Stimulated activated CD8-positive, alpha-beta memory T cell treated with anti-CD3 and anti-CD28 coated beads, Interleukin-4, amount 100 ng/mL, for 24 hours (primary cell): ENCODE measurements at places on chromosomes 3 and 15.

- DNase-seq, result no peak
Measured at GRCh38 chr15:89441295-89441812, 55.0 kb downstream of the RHCG start.

DNA sequence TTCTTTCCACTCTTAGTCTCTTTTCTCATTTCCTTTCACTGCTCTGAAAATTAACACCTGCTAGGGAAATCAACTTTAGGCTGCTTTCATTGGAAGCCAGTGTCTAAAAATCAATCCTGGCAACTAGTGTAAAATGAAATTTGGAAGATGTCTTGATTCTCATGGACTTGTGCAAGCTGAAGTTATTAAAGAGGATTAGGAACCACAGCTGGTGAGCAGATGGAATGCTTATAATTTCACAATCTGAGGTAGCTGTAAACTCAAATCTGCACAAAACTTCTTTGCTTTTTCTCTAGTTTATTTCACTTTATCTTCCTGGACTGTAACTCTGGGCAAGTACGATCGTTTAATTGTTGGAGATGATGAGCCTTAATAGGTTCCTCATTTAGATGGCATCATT is 175.6 kb downstream of the GHSR start:
- DNase-seq, result no peak

GRCh38 chr15:63212050-63213004 is 22.9 kb downstream of the RAB8B start:
- no peak for DNase-seq

DNA sequence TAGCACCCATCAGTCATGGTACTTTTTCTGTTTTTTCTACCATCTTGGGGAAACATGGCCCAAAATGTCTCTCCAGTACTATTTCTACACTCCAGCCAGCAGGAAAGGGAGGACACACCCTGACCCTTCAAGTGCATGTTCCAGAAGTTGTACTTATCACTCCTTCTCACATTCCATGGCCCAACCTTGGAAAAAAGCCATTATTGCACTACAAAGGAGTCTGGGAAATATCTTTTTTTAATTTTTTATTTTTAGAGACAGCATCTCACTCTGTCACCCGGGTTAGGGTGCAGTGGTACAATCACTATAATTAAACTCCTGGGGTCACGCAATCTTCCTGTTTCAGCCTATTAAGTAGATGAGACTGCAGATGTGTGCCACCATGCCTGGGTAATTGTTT is 100.0 kb upstream of the PPP2R3A start:
- DNase-seq, result no peak

- DNase-seq, result no peak
Measured at GRCh38 chr3:105397974-105398373, 31.3 kb downstream of the ALCAM start.

- DNase-seq, result no peak
Measured at GRCh38 chr15:69848551-69849231, 249.0 kb downstream of the TLE3 start.

GRCh38 chr3:145942052-145942451 is 218.9 kb downstream of the PLOD2 start:
- DNase-seq, result no peak

GRCh38 chr15:90482124-90483011 is 47.4 kb upstream of the CRTC3 start:
- no peak for DNase-seq

DNA sequence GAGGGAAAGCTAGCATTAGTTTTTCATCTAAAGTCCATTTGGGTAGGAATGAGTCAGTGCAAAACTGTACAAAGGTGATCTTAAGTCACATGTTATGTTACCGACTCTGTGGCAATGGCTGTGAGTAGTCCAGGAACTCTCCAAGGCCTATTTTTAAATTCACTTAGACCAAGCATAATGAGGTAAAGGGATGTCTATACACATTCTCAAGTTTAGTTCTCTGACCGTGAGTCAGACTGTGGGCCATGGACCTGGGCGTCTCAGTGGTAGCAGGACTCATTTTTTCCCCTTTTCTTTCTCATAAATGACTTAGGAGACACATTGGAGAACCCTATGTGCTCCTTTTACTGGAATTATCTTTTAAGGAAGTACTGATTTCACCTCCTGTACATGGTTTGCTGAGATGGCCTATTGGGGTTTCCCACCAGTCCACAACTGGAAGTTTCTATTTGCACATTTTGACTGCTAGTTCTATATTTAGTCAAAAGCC is 488.7 kb upstream of the TPRG1 start:
- DNase-seq, result no peak

DNA sequence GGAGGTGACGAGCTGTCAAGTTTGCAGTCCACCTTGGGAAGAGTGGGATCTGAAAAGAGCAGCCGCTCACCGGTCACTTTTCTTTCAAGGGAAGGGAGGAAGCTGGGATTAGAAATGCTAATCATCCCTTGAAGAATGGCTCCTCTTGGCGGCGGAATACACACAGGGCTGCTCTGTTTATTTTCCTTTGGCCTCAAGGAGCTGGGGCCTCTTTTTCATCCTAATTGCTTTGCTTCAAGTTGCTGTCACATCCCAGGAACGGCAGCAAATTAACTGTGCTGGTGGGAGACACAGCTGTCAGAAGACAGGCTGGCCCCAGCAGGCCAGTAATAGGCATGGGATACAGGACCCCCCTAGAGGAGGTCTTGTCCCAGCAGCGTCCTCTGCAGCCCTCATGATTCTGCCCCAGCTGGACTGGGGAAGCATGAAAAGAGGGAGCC is 6.7 kb downstream of the KBTBD13 start:
- DNase-seq, result no peak

- no peak for DNase-seq
Measured at GRCh38 chr3:11407644-11408043, 135.4 kb downstream of the ATG7 start.

DNA sequence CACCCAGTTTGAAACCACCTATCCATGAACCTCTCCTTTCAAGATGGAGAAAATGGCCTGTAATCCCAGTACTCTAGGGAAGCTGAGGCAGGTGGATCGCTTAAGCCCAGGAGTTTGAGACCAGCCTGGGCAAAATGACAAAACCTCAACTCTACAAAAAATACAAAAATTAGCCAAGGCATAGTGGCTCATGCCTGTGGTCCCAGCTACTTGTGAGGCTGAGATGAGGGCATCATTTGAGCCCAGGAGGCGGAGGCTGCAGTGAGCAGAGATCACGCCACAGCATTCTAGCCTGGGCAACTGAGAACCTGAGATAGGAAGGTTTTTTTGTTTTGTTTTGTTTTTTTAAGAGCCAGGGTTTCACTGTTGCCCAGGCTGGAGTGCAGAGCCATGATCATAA is 5.4 kb downstream of the TKT start:
- DNase-seq, result no peak

DNA sequence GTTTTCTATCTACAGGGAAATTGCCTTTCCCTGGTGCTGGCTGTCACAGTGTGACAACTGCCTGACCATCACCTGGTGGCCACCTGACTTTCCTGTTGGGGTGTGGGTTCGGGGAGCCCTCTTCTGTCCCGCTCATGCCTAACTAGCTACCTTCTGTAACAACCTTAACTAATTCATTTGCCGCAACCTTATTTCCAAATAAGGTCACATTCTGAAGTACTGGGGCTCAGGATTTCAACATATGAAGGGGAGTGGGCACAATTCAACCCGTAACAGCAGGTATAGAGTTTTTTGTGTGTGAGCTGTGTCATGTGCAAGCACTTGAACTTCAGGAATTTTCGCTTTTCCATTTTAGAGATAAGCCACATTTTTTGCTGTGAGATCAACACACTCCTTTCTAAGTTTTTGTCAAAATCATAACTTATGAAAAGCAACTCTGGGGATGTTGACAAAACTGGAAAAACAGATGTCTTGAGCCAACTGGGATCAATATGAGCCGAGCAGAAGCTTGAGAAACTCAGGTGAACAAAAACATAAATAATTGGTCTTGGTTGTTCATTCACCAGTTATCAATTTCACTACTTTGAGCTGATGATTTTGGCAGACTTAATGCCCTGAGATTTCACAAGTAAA is 242.0 kb upstream of the RGMA start:
- no peak for DNase-seq

DNA sequence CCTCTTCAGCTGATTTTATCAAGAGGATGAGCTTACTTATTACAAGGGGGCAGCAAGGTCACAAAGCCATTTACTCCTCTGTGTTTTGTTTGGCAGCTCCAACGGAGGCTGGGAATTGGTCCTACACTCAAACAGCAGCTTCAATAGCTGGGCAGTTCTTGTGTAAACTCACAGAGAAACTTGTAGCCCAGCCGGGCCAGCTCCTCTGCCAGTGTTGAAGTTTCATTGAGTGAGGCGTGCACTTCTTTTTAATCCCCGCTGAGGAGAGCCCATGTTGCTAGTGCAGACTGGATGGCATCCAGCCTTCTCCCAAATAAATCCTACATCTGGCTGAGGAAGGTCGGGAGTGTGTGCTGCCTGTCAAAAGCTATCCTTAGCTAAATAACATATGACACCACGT is 59.5 kb downstream of the BFSP2 start:
- no peak for DNase-seq

- DNase-seq, result no peak
Measured at GRCh38 chr3:129018751-129019150, 17.6 kb downstream of the EFCC1 start.

DNA sequence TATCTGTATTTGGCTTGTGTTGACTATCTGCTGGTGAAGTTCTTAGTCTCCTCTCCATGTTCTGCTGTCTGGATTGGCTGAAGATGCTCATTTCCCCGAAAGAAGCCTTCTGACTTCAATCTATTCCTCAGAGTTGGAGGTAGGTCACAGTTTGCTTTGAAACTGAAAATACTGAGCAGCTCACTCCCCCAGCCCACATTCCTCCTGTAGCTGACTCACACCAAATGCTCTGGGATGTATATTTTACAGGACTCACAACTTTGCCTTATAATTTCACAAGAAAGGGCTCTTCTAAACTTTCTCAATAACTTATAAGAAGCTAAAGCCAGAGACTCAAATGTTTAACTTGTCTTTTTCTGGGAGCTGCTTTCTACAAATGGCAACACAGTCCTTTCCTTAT is 36.3 kb upstream of the SNX4 start:
- DNase-seq, result no peak

GRCh38 chr3:174581558-174581957 is 277.6 kb upstream of the NAALADL2 start:
- no peak for DNase-seq

GRCh38 chr3:48369693-48370332 is 2.2 kb upstream of the FBXW12 start:
- DNase-seq, result no peak

- DNase-seq, result no peak
Measured at GRCh38 chr3:29314727-29315088, 33.8 kb downstream of the RBMS3 start.

- no peak for DNase-seq
Measured at GRCh38 chr3:69088063-69088462, 3.3 kb downstream of the ARL6IP5 start.
